Activated T-helper 17 cell treated with anti-CD3 and anti-CD28 coated beads, Interleukin-2, amount 50 U/mL, for 72 hours (primary cell): ENCODE measurements at places on chromosomes 3 and 15. TPM values are rescaled to one million over a fixed set of nuclear protein-coding genes. Genes with fewer than 3 reads are reported as not detected.

GRCh38 chr15:38028869-38029268 is 94.4 kb downstream of the TMCO5A start:
- H3K36me3 ChIP-seq: no peaks in the 10 kb centered on the region
- H3K27me3 ChIP-seq: peaks cover 11% of the 10 kb centered on the region
- no peak overlapping the region for H3K4me3 ChIP-seq
- H3K4me1 ChIP-seq: no peaks in the 10 kb centered on the region
- ATAC-seq: no peak
- H3K27ac ChIP-seq: no peak overlapping the region

GRCh38 chr15:25456196-25456595 is 17.4 kb upstream of the UBE3A start:
- no peak for ATAC-seq
- no peak overlapping the region for H3K4me3 ChIP-seq

- ATAC-seq: no peak
- no peak overlapping the region for H3K4me3 ChIP-seq
- H3K27me3 ChIP-seq: peaks cover 30% of the 10 kb centered on the region
- no peaks in the 10 kb centered on the region for H3K4me1 ChIP-seq
Measured at GRCh38 chr15:92574161-92574560, 81.4 kb downstream of the FAM174B start.

CPLX3 gene
- total RNA-seq: 0.15 TPM

CDHR4 gene
- total RNA-seq: 0.40 TPM
